Activated CD8-positive, alpha-beta memory T cell treated with anti-CD3 and anti-CD28 coated beads, Interleukin-2, amount 50 U/mL, for 48 hours (primary cell): ENCODE measurements at places on chromosomes 12 and 14.

DNA sequence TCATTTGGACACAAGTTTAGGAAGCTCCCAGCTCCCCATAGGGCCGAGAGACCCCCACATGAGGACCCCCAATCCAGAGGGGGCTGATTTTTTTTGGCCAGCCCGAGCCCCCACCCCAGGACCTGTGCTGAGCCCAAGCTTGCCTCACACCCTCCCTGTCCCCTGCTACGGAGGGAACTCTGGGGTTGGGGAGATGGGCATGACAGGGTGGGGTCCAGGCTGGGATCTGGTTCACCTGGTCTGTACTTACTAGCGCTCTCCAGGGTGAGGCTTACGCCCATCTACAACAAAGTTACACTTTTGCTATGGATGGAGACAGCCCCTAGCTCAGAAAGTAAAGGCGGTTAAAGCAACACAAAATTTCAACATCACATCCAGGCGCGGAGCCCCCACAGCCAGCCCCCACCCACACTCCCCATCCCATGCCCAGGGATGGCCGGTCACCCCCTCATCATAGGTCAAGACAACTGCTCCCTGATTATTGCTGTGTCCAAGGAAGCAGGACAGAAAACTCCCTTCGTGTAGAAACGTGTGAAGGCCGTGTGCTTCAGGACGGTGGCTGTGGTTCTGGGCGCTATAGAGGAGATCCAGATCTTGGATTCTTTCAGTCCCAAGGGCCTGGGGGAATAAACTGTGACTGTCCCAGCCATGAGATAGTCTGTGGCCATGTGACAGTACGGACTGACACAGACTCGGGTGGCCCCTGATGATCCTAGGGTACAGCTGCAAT, 10.7 kb downstream of the SLC25A29 start:
- DNase-seq = no peak

GRCh38 chr14:52783206-52783605, 8.2 kb downstream of the GNPNAT1 start:
- DNase-seq = no peak

DNA sequence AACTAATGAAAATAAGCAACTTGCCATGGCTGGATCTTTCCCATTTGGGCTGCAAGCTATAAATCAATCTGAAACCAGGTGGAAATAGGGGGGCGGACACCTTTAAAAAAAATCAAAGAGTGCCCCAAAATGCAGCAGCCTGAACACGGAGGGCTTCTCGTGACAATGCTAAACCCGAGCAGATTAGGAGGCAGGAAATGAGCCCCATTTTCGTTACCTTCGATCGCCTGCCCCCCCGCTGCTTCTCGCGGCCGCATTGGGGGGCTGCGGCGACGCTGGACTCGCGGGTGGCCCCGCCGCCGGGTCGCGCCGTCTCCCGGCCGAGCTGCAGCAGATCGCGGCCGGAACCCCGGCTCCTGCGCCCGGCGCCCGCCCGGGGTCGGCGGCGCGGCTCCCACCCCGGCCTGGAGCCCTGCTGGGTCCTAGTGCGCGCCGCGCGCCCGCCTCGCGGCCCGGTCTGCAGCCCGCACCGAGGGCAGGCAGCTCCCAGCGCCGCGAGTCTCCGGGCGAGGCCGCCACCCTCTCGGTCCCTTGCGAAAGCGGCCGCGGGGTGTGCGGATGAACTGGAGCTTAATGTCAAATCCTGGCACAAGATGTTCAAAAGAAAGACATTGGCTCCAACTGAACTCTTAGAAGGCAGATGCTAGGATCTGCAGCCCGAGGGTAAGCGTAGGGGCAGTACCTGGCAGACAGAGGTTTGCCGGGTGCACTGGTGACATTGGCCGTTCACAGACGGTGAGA, 201.9 kb upstream of the FOXN3 start:
- peak; percentile 86 for DNase-seq

GRCh38 chr12:50018968-50019367, 6.3 kb downstream of the RACGAP1 start:
- DNase-seq = no peak

GRCh38 chr14:53437858-53438257, 284.7 kb upstream of the DDHD1 start:
- DNase-seq = no peak

DNA sequence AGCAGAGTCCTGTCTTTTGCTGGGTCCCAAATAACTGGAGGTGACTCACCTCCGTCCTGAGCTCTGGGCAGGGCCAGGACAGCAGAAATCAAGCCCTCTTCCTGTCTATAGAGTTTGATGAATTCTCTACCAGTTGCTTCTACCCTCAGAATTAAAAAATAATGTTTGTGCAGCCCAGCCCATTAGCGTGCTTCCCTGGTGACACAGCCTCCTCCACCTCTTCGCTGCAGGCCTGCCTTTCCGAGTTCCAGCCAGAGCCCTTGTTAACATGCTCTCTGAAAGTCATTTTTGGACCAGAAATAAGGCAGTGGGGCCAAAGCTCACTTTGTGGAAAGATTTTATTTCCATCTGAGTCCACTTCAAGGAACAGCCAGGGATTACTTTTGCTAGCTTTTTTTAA, 94.0 kb downstream of the TBX5 start:
- DNase-seq = no peak

DNA sequence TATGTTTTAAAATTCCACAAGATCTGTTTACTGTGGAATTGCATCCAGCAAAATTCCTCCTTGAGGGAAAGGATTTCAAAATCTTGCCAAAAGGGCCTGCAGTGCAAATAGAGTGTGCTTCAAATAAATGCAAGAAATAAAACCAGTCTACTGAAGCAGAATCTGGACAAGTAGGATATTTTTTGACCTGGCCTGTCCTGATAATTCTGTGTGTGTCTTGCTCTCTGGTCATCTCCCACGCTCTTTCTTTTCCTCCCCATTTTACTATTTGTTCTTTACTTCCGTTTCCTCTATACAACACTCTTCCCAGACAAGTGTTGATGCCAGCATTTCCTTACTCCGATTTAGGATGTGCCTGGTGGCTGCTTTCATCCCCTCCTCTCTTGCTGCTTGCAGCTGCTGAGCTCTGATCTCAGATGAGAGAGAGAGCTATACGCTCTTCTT, 115.9 kb downstream of the GPR135 start:
- DNase-seq = no peak

GRCh38 chr12:91384806-91385205, 202.2 kb upstream of the DCN start:
- DNase-seq = no peak

GRCh38 chr14:74507085-74507484, 13.5 kb downstream of the ISCA2 start:
- no peak for DNase-seq

GRCh38 chr12:127822809-127823411, 444.1 kb upstream of the TMEM132C start:
- DNase-seq = no peak
